ENCODE measurements at places on chromosomes 6 and 20. TPM values are rescaled to one million over a fixed set of nuclear protein-coding genes. Genes with fewer than 3 reads are reported as not detected.
A peak's percentile ranks its signal among the peaks of the same experiment; 100 is the strongest.

SRXN1 gene
- total RNA-seq = 65.4 TPM

BANF2 gene
- not detected for total RNA-seq

VIP gene
- total RNA-seq = not detected

NKAPL gene
- not detected for total RNA-seq

LY6G5C gene
- total RNA-seq = 2.2 TPM

SHLD1 gene
- total RNA-seq = 3.0 TPM

ETV7 gene
- not detected for total RNA-seq

HSPA1L gene
- total RNA-seq = 1.6 TPM

ZC3H12D gene
- 0.02 TPM for total RNA-seq

DNA sequence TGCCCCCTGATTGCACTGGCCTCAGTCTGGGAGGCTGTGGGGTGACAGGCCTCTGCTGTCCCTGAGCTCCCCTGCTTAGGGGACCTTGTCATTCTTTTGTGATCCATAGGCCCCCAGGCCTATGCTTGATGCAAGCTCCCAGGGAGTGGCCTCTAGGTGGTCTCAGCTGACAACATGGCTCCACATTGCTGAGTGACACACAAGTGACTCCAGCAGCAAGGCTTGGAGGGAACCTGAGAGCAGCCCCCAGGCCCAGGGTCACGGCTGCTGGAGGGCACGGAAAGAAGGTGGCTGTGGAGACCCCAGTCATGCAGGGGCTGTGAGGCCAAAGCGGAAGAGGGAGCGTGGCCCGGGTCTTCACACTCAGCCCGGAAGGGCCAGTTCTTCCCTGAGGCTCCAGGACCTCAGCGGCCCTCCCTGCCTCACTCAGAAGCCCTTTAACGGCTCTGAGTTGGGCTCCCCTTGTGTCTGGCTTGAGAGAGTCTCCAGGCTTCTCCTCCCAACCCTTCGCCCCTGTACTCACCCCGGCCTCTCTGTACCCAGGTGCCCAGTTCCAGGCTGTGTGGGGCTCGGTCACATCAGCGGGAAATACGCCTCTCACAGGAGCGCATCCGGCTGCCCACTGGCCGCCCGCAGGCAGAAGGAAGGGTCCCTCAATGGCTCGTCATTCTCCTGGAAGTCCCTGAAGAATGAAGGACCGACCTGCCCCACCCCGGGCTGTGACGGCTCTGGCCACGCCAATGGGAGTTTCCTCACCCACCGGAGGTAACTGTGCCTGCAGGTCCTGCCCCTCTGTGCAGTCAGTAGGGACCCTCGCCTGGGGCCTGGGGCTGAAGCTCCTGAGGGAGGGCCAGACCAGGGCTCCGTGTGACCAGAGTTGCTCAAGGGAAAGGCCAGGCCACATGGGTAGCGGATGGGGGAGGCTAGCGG is 23.7 kb upstream of the PCMTD2 start:
- DNase-seq = no peak

- no peak for DNase-seq
Observed at GRCh38 chr20:50571466-50571865, 61.3 kb downstream of the PTPN1 start.

DNA sequence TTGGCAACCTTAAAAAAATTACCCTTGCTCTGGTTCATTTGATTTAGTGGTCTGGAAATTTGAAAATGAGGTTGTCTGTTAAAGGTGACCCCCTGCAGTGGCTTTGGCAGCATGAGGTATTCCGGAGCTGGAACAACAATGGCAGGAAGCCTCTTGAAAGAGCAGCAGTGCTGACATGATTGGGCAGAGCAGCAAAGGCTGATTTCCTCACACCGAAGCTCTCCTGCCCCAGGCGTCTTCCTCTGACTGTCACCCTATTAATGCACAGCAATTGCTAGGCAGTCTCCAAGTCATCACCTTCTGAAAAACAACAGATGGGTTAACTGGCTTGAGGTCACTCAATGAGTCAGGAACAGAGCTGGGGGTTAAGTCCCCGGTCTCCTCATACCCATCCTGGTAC is 241.8 kb upstream of the MMS22L start:
- no peak for DNase-seq

GRCh38 chr6:23873161-23873560 is 252.9 kb upstream of the NRSN1 start:
- DNase-seq = no peak

GRCh38 chr6:109055771-109056235 is 38.8 kb downstream of the SESN1 start:
- DNase-seq = peak; percentile 34

DNA sequence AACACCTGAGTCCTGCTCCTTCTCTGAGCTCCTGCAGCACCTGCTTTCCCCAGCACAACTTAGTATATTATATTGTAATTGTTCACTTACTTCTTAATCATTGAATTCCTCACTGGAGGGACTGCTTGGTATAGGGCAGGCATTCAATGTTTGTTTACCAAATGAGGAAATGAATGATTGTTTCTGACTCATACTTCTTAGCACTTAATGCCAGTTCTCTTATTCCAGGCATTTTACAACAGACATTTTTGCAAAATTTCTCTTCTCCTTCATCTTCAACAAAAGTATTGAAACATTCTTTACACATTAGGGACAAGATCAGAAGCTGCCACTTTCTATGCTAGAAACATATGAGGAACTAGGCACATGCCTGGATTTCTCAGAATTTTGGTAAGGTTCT is 119.4 kb downstream of the TBX18 start:
- peak; percentile 70 for DNase-seq

DNA sequence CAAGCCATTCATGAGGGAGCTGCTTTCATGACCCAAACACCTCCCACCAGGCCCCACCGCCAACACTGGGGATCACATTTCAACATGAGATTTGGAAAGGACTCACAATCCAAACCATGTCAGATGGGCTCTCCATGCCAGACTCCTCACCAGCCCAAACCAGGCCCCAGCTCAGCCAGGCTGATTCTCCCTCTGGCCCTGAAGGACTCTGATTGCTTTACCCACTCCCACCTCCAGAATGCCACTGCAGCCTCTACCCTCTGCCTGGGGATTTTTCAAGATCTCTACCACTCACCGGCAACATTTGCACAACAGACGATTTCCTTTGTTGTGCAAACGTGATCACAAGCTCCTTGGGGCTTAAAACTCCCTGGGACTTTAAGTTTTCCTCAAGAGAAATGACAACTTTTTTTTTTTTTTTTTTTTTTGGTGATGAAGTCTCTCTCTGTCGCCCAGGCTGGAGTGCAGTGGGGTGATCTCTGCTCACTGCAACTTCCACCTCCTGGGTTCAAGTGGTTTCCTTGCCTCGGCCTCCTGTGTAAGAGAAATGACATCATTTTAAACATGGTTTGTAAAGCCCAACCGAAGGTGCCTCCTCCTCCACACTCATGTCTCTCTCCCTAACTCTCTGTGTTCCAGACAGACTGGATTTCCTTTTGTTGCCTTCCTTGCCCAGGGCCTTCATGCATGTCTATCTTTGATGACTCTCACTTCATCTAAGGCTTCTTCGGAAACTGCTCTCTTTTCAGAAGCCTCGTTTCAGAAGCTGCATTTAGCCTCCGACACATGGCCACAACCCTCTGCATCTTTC is 147.0 kb downstream of the CDH26 start:
- DNase-seq = no peak

- peak; percentile 60 for DNase-seq
Observed at GRCh38 chr6:82364087-82365015, 734 bp downstream of the TPBG start.

GRCh38 chr20:62080249-62080990 is 14.7 kb upstream of the TAF4 start:
- no peak for DNase-seq

DNA sequence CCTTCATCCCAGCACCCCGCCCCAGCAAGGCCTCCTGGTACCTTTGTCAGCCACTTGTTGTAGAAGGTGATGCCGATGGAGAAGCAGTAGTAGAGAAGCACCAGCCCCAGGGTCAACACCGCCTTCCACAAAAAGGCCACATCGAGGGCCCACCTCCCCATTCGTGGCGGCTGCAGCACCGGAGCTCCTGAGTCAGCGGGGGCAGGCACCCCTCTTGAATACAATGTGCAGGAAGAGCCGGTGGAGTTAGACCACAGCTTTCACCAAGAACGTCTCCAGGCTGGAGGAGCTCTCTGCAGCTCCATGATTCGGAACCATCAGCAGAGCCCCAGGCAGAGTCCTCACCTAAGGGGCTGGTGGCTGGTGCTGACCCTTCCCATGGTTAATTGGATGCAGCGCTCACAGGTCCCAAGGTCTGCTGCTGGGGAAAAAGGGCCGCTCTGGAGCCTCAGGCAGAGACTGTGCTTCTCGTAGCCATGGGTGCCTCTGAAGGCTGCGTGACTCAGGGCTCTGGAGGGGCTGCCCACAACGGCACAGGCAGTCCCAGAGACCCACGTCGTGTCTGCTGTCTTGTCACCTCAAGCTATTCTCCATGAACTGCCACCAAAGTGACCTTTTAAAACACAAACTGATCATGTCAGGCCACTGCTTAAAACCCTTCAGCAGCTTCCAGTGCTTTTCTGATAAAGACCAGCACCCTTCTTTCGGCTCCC is 47.9 kb downstream of the ELMO2 start:
- DNase-seq = no peak

GRCh38 chr6:38185752-38186151 is 366.2 kb downstream of the ZFAND3 start:
- DNase-seq = no peak

- no peak for DNase-seq
Observed at GRCh38 chr6:170290296-170291128, at the start of gene DLL1. TSS of gene DLL1 (minus strand) at chr6:170291078. CDS start at chr6:170290139, 939 bp downstream.

DNA sequence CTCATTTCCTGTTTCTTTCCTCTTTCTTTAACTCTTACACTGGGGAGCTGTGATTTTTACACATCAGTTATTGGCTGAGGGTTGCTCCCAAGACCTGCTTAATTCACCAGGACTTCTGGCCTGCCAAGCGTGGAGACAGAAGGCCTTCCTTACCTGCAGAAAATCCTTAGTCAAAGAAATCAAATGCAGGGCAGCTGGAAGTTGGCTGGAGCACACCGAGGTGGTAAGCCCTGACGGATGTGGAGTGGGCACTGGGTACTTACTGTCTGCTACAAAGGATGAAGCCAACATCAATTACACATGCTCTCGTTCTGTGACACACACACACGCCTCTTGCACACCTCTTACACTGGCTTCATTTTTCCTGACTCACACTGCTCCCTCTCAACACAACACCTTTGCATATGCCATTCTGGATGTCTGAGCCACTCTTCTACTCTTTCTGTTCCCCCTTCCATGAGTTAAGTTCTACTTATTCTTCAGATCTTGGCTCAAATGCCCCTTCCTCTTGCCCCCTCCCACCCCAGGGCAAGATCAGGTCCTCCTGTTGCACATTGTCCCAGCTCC is 61.6 kb downstream of the TTI1 start:
- DNase-seq = no peak

DNA sequence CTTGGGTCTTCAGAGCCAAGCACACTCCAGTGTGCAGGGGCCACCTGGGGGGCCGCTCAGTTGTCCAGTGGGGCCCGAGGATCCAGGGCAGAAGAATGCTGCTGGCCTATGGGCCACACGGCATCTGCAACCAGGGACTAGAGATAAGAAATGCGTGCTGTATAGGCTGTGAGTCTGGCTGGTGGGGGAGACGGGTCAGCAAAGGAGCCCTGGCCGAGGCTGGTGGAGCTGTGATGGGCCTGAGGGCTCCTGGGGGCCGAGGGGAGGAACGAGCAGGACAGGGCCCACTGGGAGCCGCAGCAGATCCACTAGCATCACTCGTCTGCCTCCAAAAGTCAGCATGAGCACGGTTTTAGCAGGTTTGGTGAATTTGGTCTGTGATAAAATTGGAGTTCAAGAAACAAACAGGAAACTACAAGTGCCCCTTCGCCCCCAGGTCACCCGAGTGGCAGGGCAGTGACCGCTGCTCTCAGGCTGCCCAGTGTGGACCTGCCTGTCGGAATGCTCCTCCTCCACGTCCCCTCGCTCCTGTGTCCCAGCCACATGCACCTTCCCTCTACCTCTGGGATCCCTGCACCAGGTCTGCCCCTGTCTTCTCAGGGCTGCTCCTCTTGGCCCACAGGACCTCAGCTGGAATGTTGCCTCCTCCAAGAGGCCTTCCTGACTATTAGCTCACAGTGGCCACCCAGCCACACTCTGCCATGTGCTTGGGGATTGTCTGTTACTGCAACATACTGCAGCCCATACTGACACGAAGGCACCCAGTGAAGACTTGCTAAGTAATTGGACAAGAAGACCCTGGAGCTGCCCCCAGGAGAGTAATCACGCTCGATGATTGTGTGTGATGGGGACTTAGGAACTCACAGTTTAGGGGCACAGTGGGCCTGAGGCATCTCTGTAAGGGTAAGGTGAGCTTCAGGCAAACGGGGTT is 10.9 kb downstream of the ACSS1 start:
- no peak for DNase-seq

- no peak for DNase-seq
Observed at GRCh38 chr6:29675561-29675960, 5.4 kb downstream of the ZFP57 start.

DNA sequence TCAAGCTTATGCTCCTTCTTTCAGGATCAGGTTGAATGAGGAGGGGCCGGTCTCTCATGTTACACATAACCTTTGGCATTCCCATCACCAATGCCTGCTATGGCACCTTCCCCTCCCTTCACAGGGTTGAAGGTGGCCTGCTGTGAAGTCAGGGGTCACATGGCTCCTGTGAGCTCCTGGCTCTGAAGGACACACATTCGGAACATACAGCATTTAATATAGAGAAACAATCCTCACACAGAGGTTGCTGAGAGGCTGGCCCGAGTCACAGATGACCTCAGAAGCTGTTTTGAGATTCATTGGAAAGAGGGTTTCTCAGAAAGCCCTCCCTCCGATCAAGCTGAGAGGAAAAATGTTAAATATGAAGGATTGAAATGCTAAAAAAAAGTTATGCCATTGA is 82.1 kb downstream of the PSMG4 start:
- no peak for DNase-seq

DNA sequence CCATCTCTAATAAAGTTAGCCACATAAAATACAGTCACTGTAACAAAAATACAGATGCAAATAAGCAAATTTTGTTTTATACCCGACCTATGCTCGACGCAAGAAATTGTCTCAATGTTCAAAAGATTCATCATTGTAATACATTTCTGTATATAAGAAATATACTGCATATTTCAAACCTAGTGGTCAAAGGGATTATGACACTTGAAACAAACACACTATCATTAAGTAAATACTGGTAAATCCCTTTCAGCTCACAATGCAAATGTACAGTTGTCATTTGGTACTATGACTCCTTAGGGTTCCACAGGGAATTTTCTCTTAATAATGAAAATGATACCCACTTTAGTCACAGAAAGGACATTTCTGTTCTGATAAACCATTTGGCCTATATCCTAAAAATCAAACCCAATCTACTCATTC is 2.2 kb downstream of the HIVEP2 start:
- peak; percentile 35 for DNase-seq

DNA sequence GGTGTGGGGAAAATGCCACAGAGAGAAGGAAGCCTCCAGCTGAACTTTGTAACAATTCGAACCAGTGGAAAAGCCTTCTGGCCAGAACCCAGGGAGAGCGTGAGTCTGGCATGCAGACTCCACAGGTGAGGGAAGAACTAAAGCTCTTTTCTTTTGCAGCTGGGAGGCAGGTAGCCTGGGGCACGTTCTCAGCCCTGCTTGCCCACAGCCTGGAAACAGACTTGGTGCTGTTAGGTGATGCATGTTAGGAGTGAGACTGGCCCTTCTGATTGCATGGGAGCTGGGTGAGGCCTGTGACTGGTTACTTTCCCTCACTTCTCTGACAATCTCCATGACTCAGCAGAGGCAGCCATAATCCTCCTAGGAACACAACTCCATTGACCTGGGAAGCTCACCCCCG is 34.2 kb downstream of the PROKR2 start:
- no peak for DNase-seq

- peak; percentile 57 for DNase-seq
Observed at GRCh38 chr6:28977341-28978132, 27.6 kb downstream of the ZNF311 start.

Measured in HFFc6 (cell line).